Activated CD4-positive, alpha-beta T cell treated with anti-CD3 and anti-CD28 coated beads for 4 hours (primary cell): ENCODE measurements at places on chromosomes 1 and 21.

- DNase-seq = no peak
Measured at GRCh38 chr1:214557952-214558735, 6.7 kb upstream of the PTPN14 start.

GRCh38 chr1:4105300-4105880, 205.3 kb upstream of the C1orf174 start:
- no peak for DNase-seq

- no peak for DNase-seq
Measured at GRCh38 chr21:46099476-46099875, 1.6 kb downstream of the COL6A2 start.

GRCh38 chr1:69196071-69196470, 371.7 kb upstream of the LRRC7 start:
- DNase-seq = no peak

GRCh38 chr1:70627910-70628309, 216.8 kb downstream of the CTH start:
- no peak for DNase-seq

- no peak for DNase-seq
Measured at GRCh38 chr1:2483026-2483425, 6.9 kb downstream of the PLCH2 start.

DNA sequence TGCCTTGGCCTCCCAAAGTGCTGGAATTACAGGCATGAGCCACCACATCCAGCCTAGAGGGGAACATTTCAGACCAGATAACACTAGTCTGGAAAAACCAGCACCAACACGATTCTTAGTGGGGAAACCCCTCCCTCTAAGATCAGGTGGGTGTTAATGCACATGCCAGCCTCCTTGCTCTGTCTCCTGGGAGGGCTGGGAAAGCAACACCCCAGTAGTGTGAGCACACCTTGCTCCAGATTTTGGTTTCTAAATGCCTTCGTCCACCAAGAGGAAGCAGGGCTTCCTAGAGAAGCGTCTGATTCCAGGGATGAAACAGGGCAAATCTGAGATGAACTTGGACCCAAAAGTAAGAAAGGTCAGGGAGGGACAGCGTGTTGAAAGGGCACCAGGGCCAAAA, 2.2 kb upstream of the KRTAP10-4 start:
- DNase-seq = no peak

DNA sequence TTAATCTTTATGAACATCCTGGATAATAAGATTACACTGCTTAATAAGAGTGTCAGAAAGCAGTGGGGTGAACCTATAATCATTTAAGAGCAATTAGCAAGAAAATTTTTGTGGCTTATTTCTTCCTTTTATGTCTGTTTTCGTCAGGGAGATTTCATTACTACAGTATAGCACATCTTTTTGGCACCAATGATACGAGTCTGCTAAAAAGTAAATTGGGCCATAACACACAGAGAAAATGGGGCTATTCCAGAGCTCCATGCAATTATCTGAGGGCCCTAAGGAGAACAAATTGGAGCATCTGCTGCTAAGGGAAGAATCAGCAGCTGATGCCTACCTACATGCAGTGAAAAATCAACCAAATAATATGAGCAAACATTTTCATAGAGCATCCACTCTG, 330.3 kb upstream of the NCAM2 start:
- DNase-seq = no peak

DNA sequence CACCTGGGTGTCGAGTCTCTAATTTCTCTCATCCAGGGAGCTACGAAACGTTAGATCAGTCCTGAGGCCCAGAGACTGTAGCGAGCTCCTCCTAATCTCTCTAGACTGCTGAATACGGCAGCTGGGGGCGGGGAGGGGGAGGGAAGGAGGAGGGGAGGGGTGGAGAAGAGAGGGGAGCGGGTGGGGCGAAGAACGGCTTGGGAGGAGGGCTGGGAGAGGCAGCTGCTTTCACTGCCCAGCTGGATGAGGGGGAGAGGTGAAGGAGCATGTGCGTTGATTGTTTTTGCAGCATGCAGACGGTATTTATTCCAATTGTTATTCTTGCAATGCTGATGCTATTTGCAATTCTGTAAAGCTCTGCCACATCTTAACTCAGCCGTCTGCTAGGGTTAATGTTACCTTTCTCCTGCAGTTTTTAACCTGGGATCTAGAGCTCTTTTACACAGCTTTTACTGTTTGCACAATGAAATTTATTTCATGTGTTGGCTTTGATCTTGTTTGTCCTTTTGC, 790 bp downstream of the DNAJC6 start:
- DNase-seq = no peak

GRCh38 chr1:44652445-44653106, 21.7 kb downstream of the TMEM53 start:
- peak; percentile 63 for DNase-seq

- no peak for DNase-seq
Measured at GRCh38 chr1:54287801-54288211, 87.8 kb downstream of the MRPL37 start.

GRCh38 chr1:89552471-89553081, 27.9 kb downstream of the LRRC8B start:
- DNase-seq = no peak

DNA sequence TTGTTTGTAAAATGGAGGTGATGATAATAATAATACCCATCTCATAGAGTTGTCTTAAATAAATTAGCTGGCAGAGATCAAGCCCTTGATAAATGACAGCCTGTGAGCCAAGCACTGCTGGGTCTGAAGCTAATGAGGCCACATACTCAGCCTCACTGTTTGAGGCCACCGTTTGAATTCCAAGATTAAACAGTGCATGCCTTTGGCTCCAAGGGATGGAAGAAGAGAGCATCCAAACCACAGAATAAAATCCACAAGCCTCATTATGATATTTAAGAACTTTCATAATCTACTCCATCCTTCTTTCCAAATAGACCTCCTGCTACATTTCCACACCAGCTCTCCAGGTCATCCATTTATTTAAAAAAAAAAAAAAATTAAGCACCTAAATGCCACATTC, 29.0 kb downstream of the TGFBR3 start:
- DNase-seq = no peak

DNA sequence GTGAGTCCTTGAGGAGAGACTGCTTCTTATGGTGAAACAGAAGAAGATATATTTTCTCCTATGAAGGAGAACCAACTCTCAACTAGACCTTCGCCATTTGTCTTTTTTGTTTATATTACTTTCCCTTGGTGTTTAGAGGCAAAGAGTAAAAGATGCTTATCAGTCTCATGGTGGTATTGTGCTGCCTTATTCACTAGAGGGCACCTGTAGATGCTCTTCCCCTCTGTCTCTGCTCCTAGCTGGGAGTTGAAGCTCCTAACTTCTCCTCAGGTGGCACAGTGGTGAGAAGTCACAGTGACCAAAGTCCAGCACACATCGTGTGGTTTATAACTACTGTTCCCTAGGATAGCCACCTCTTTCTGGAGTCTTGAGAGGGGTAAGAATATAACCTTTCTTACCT, 1359.6 kb downstream of the PLA2G4A start:
- no peak for DNase-seq

DNA sequence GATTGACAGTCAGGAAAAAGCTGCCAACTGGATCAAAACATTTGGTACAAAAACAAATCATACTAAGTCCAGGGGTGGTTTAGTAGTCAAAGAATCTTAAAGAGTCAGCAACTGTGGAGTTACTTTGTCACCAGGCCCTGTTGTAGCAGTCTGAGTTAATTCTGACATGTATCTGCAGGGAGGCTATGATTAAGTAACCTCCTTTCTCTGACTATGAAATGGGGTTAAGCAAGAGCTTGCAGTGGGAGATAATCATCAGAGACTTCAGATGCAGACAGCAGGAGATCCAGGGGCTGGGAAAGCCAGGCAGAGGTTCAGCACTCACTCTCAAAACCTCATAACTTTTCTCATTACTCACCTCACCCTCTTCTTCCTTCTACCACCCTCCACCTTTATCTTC, 99.2 kb upstream of the BTG3 start:
- no peak for DNase-seq

DNA sequence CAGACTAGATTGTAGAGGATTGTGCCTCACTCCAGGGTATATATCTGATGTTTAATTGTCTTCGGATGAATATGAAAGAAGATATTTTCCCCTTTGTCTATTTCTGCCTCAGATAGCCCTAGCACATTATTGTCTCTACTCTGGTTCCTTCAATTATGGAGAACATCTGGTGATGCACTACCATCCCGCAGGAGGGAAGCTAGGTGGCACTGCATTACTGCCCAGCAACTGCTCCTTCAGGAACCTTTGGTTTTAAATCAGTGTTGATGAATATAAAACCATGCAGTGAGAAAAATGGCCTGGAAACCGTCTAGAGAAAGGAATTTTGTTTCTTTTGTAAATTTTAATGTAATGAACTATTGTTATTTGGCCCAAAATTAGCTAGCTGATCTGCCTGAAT, 68.5 kb downstream of the GPR88 start:
- DNase-seq = no peak

GRCh38 chr1:222062640-222063039, 320.8 kb upstream of the DUSP10 start:
- no peak for DNase-seq

DNA sequence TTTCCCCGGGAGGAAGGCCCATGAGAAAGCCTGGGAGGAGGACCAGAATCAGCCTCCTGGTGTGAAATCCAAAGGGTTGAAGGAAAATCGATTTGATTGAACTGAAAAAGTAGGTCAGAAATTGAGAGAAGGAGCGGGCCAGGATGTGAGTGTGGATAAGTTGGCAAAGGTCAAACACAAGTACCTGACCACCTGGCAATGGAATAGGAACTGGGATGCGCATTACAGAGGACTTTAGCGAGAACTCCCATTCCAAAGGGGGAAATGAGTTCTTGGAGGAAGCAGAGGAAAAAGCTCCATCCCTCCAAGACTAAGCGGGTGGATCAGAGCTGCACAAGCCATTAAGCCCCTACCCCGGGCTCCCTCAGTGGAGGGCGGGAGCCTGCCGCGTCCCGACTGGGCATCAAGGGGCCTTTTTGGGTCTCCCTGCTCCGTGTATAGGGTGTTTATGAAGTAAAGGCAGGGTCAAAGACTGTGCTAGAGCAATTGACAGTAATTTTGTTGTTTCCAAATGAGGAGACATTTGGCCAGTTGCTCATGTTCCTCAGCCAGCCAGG, 56.4 kb downstream of the TGFB2 start:
- no peak for DNase-seq

DNA sequence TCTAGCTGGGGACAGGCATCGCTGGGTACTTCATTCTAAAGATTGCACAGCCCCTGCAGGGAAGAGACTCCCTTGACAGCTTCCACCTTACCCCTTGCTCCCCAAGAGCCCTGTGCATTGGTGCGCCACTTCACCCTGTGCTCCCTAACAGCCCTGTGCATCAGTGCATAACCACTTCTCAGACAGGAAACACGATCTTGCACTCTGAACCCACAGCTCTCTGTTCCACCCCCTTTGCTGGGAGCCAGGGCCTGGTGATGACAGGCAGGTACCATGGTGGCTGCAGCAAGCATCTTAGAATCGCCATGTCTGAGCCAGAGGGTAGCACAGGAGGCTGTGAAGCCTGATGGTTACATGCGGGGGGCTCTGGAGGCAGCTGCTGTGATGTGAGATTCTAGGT, 5.0 kb downstream of the ALPL start:
- DNase-seq = no peak

DNA sequence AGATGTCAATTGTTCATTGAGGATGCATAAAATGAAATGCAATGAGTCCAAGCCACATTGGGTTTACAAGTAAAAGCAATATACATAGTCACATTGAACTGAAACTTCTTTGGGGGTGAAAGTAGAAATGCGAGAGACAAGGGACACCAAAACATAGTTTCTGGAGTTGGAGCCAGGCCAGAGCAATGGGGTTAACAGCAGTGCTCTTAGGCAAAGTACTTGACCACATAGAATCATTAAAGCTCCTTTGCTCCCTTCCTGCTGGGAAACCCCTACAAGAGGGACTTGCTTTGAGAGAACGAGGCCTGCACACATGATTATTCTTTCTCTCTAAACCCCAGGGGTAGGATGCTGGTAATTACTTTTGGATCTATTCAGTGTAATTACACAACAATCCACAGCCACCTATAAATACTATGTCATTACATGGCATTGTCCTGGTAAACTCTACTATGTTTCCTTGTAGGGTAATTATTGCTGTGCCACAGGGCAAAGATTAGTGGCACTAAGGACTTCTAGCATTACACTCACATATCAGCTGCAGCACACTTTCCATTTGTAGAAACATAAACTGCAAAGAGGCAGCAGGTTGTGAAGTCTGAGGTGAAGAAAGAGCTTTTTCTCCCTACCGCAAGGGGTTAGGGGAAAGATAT, 421.6 kb upstream of the PBX1 start:
- DNase-seq = no peak

- DNase-seq = no peak
Measured at GRCh38 chr1:204370176-204370575, 10.4 kb upstream of the PLEKHA6 start.

DNA sequence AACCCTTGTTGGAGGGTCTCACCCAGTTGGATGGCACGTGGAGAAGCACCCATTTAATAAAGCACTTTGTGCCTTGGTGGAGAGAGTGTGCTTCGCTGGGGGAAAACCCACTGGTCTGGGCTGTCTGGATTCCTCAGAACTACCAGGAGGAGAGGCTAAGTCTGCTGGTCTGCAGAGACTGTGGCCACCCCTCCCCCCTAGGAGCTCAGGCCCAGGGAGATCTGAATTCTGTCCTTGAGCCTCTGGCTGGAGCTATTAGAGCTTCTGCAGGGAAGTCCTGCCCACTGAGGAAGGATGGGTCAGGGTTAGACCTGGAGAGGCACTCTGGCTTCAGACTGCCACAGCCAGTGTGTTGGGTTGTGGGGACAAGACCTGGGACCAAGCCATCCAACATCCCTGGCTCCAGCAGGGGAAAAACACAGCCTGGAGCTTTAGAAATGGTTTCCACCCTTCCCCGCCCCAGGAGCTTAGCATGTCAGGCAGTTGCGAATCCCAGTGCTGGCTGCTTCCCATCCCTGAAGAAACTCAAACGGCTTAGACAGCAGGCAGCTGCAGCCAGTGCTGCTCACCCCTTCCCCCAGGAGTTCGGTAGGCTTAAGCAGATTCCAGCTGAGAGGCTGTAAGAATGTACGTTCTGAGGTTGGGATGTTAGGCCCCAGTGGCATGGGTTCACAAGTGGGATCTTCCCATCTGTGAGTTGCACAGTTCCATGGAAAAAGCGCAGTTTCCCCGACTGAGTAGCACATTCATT, 288.3 kb downstream of the TGFB2 start:
- no peak for DNase-seq

GRCh38 chr1:45116340-45116739, 90.1 kb downstream of the ZSWIM5 start:
- DNase-seq = no peak

DNA sequence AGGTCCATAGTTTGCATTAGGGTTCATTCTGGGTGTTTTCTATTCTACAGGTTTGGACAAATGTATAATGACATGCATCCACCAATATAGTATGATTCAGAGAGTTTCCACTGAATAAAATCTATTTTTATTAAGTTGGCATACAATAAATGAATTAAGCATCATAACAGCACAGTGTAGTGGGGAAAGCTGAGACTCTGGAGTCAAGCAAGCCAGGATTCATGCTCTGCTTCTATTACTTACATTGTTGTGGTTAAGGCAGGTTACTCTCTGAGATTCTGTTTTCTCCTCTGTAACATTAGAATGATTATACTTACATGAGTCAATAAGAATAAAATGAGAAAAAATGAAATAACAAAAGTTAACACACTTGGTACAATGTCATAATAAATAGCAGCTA, 131.3 kb downstream of the SLC30A10 start:
- DNase-seq = no peak
